ENCODE measurements at places on chromosomes 2 and 18.
A peak's percentile ranks its signal among the peaks of the same experiment; 100 is the strongest.

GRCh38 chr2:111671426-111672150 lies 212.4 kb downstream of the ANAPC1 start:
- peak; percentile 73 for DNase-seq

DNA sequence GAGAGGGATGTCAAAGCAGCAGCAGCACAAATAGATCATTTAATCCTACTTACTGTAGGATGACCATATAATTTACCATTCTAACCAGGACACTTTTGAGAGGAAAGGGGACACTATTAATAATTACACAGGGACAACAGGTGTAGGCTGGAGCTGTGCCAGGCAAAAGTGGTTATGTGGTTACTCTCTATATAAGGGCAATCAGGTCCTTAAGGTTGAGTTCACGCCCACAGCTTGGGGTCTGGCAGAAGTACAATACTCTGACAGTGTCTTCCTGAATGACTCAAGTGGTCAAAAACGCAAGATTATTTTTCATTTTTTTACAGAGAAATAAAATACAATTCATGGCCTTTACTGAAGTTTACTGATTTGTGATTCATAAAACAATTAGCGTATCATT lies 2.8 kb downstream of the PREPL start:
- peak; percentile 18 for DNase-seq

DNA sequence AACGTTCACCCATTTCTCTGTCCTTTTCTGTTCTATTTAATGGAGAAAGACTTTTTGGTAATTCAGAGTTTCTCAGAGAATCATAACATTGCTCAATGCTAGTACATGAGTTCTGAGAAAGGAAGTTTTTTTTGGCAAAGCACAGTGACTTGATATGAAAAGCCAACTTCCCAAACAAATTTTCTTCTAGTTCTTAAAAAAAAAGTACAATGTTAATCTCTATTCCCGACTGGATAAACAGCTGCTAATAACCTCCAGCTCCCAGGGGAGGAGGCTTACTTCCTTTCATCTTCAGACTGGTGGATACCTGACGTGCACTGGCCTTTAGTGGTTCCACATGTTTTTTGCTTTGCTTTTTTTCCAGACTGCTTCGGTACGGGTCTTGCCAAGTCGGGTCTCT lies 284.6 kb upstream of the CCDC68 start:
- no peak for DNase-seq

- no peak for DNase-seq
These were observed 337.8 kb upstream of the DSEL start for GRCh38 chr18:67854340-67854739.

DNA sequence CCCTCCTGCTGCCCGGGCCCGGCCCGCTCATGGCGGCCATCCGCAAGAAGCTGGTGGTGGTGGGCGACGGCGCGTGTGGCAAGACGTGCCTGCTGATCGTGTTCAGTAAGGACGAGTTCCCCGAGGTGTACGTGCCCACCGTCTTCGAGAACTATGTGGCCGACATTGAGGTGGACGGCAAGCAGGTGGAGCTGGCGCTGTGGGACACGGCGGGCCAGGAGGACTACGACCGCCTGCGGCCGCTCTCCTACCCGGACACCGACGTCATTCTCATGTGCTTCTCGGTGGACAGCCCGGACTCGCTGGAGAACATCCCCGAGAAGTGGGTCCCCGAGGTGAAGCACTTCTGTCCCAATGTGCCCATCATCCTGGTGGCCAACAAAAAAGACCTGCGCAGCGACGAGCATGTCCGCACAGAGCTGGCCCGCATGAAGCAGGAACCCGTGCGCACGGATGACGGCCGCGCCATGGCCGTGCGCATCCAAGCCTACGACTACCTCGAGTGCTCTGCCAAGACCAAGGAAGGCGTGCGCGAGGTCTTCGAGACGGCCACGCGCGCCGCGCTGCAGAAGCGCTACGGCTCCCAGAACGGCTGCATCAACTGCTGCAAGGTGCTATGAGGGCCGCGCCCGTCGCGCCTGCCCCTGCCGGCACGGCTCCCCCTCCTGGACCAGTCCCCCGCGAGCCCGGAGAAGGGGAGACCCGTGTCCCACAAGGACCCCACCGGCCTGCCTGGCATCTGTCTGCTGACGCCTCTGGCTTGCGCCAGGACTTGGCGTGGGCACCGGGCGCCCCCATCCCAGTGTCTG lies 767 bp downstream of the RHOB start:
- DNase-seq, result no peak

DNA sequence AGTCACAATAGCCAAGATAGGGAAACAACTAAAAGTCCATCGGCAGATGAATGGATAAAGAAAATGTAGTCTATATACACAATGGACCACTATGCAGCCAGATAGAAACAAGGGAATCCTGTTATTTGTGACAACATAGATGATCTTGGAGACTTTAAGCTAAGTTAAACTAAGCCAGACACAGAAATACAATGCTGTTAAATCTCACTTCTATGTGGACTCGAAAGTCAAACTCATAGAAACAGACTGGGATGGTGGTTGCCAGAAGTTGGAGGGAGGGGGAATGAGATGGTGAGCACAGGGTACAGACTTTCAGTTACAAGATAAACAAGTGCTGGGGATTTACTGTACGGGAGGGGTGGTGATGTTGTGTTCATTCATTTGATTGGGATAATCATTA lies 5.4 kb upstream of the CNDP1 start:
- DNase-seq, result no peak

- no peak for DNase-seq
These were observed 129.8 kb downstream of the HNMT start for GRCh38 chr2:138094031-138094430.

DNA sequence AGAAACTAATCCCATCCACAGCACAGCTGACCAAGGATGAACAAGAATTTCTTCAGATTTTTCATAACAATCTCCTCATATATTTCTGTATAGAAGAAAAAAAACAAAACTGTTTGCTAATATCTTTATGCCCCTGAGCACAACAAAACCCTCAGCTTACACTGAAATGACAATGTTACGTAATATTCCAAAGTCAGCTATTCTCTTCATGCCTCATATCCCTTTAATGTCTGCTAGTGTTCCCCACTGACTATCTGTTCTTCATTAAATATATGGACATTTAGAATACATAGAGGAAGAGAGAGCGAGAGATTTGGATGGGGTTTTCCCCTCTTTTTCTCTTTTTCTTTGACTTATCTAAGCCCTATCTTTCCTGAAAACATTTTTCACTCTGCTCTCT lies 87.9 kb upstream of the GULP1 start:
- no peak for DNase-seq

- DNase-seq, result no peak
These were observed 411.7 kb upstream of the MYT1L start for GRCh38 chr2:2742726-2743125.

DNA sequence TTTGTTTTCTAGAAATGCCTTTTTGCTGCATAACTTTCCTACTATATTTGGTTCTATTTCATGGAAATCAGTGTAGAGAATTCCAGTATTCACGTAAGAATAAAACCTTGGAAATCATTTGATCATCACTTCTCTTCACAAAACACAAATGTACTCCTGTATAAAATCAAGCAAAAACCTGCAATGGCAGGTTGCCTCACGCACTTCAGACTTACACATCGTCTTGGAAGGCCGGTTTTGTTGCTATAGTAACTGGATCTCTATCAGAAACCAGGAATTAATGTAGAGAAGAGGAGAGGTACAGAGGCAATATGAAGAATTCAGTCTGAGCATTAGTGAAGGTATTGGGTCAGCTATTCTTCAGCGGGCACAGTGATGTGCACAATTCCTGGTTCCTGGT lies 370.7 kb upstream of the CYRIA start:
- DNase-seq, result no peak

DNA sequence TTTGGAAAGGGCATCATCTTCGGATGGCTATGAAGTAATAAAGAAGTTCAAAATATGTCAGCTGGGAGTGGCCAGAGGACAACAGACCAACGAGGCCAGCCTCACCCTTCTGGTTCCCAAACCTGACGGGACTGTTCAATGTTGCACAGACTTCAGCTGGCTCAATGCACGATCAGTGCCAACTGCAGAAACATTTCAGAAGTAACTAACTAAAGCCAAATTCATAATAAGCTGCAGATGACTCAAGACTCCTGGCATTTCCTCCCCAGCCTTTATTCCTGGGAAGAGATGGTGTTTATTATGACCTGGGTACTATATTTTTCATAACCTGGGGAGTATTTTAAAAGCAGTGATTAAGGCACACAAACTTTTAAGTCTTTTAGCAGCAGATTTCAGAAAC lies 3.8 kb upstream of the ATP6V1C2 start:
- no peak for DNase-seq

- DNase-seq, result no peak
These were observed 762.3 kb downstream of the DCDC2C start for GRCh38 chr2:4465671-4466070.

DNA sequence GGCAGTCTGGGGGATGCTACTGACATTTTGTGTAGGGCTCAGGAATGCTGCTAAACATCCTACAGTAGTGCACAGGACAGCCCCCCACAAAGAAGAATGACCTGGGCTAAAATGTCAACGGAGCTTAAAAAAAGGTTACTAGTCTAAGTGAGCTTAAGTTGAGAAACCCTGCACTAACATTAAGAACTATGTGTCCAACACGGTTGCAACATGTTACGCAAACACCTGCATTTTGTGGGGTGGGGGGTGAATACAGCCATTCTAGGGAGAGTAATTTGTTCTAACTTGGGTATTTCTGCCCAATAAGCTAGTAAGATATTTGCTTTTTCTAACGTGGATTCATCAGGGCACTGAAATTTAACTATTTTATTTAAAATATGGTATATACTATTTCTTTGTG lies 57.9 kb downstream of the SLC8A1 start:
- DNase-seq, result no peak

DNA sequence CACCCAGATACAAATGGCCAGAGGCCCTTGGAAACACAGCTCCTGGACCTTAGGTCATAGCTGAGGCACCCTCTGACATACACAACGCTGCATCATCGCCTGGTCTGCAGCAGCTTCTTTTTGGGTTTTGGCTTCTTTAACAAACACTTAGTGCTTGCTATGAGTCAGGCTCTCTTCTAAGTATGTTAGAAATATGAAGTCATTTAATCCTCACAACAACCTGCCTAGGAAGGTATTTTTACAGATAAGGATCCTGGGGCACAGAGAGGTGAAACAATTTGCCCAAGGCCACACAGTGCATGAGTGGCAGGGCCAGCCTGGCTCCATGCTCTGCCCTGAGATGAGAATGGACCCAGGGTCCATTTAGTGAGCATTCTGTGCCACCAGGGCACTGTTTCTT lies 96.6 kb downstream of the TMEM17 start:
- DNase-seq, result no peak

- no peak for DNase-seq
These were observed 114.7 kb downstream of the FAM117B start for GRCh38 chr2:202749477-202749876.

DNA sequence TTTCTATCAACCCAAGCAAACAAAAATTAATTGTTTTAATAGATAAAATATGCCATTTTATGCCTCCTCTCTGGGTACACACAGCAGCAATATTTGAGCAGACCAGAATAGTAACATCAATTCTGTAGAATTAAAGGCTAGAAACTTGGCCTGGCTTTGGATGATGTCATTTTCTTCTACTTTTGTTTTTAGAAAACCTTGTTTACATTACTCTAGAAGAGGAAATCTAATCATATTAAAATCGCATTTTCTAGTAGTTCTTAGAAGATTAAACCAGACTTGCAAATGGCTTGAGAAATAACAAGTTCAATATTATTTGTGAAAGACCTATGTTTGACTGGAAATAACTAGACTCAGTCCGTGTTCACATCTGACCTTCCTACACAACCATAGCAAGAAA lies 102.3 kb upstream of the RFX8 start:
- no peak for DNase-seq

DNA sequence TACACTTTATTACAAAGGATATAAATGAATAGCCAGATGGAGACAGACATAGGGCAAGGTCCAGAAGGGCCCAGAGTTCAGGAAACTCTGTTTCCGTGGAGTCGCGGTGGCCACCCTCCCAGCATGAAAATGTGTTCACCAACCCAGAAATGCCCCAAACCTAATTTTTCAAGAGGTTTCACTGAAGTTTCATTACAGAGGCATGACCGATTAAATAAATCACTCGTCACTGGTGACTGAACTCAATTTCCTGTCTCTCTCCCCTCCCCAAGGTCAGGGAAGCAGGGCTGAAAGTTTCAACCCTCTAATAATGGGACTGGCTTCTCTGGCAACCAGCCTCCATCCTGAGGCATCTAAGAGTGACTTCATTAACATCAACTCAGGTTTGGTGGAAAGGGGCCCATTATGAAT lies 22.4 kb downstream of the USP40 start:
- no peak for DNase-seq

GRCh38 chr18:6401687-6402086 lies 13.0 kb downstream of the L3MBTL4 start:
- no peak for DNase-seq

GRCh38 chr18:48613589-48614404 lies 75.0 kb downstream of the CTIF start:
- DNase-seq, result no peak

DNA sequence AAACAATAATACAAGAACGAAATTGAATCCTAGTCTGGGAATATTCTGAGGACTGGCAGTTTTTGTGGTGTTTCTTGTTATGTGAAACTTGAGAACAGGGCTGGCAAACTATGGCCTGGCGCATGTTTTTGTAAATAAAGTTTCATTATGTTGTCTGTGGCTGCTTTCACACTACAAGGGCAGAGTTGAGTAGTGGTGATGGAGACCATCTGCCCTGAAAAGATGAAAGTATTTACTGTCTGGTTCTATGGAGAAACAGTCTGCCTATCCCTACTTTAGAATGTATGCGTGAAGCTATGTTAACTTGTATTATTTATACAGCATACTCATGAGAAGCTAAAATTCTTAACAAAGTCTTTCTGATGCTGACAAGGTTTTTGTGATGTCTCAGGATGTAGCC lies 351.9 kb downstream of the LRRTM1 start:
- no peak for DNase-seq

DNA sequence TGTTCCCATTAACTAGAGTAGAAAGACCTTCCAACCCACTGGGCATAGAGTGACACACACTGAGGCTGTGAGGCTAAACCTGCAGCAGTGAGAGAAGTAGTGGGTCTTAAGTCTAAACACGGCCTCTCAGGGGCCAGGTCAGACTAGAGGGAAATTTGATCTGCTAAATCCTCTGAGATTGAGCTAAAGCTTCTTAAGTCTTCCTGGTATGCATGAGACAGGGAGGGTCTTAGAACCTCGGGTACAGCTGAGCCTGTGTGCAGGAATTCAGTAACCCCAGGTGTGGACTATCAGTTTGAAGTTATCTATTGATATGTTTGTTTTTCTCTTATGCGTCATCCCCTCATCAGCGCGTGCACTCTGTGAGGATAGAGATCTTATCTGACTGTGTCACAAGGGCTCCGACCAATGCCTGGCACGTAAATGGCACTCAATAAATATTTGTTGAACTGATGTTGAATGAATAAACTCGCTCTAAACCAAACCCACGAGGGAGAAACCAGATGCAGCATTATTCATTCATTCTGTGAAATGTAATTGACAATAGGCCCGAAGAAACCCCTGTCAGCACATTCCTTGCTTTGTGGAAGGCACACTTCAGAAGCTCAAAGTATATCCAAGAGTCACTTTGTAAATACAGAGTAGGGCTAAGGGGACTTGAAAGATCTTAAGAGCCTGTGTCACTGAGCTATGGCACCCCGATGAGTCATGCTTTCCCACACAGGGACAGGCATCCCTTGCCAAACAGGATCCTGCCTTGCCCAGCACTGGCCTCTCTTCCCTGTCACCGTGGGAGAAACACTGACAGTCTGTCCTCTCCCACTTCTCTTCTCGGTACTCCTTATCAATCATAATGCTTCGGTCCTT lies 21.7 kb upstream of the RAB10 start:
- no peak for DNase-seq

All from CD4-positive, alpha-beta T cell treated with Interleukin-1 beta for 1 hour (primary cell).